ENCODE measurements at places on chromosomes 12 and 14.

DNA sequence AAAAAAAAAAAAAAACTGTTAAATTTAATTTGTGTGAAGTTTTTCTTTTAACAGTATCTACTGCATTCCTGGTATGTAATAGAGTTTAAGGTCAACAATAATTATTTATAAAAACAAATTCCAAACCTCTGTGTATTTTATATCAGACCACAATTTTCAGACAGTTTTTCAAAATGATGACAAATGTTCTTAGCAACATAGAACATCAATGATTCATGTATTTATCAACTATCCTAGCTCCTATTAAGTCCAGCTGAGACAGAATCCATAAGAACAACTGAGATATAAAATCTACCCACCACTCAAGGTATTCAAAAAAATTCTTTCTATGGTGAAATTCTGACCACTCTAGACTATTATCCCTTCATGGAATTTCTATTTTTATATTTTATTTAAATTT lies 144.5 kb downstream of the EPS8 start:
- no peak for DNase-seq

DNA sequence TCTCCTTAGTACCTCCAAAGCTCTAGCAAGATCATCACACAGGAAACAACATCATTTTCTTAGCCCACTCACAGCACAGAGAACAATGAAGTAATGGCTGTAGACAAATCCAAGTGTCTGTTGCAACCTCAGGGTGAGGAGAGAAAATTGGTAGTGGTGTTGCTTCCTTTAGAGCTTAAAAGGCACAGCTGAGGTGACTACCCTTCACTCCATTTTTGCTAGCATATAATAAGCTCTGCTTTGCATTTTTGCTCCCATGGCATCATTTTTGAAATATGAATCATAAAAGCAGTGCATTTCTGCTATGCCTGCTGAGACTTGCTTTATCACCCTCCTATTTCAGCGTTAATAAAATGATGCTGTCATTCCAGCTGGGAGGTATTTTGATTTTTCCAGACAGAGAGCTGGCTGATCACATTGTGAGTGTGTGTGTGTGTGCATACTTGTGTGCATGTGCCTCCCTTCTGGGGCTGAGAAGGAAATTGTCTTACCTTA lies 18.5 kb upstream of the PCNX1 start:
- peak; percentile 59 for DNase-seq

GRCh38 chr12:7282844-7283243 lies 21.0 kb upstream of the ACSM4 start:
- DNase-seq, result no peak

DNA sequence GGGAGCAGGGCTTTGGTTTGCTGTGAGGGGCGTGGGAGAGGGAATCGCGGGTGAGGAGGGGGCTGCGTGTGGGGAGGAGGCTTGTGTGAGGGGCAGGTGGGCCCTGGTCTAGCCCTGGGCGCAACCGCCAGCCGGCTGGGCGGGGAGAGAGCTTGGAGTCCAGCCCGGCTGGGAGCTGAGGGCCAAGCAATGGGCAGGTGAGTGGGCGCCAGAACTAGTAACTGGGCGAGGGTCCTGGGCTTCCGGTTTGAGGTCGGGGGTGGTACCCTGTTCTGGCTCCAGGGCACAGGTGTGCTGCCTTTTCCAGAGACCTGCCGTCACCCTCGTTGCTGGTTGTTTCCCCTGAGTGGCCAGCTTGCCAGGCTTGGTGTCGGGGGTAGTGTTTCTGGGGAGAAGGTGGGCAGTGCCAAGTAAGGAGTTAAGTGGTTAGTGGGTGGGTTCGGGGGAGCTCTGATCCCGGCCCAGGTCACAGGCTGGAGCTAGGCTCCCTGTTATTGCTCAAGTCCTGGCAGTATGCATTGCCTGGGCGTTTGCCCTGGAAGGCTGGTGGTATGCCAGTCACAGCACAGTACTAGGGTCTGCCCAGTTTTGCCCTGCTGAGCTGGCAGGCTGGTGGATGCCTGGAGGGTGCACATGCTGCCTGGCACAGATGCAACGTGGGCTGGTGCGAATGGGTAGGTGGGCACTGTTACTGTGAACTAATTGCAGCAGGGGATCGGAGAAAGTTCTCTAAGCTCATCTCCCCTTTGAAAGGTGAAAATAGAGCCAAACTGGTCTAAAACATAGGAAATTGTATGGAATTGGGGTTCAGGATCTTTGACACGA lies 683 bp downstream of the CIPC start:
- DNase-seq, result no peak

- no peak for DNase-seq
Measured at GRCh38 chr12:26188127-26188526, 7.2 kb upstream of the SSPN start.

GRCh38 chr14:63972323-63972932 lies 119.6 kb downstream of the SYNE2 start:
- no peak for DNase-seq

DNA sequence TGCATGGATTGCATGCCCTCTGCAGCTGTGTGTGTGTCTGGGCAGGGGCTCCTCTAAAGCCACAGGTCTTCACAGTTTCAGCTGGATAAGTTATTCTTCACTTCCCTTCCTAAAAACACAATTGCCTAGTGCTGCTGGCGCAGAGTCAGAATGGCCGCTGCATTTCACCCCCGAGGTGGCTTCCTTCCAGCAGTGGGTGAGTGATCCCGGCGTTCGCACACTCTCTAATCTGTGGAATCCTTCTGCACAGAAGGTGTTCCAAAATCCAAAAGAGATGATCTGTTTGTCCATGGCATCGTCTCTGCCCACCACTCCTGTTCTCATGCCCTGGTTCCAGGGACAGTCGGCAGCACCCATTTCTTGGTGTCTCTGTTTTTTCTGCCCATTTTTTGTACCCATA lies 340.7 kb downstream of the DPF3 start:
- DNase-seq, result no peak

DNA sequence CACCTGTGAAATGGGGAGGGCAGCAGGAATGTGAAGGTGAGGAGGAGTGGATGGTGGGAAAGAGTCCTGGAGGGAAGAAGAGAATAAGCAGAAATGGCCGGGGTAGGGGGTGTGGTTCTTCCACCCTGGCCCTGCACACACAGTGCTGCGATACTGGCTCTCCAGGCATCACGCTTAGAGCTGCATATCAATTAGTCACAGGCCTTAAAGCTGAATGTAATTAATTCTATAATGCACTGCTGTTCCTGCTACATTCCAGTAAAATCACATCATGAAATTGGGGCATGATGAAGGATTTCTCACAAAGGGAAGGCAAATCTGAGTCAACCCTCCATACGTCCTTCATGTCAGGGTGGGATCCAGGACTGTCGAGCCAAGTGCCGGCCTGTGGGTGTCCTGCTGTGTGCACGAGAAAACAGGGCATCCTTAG lies 566.1 kb downstream of the BCL11B start:
- DNase-seq, result no peak

DNA sequence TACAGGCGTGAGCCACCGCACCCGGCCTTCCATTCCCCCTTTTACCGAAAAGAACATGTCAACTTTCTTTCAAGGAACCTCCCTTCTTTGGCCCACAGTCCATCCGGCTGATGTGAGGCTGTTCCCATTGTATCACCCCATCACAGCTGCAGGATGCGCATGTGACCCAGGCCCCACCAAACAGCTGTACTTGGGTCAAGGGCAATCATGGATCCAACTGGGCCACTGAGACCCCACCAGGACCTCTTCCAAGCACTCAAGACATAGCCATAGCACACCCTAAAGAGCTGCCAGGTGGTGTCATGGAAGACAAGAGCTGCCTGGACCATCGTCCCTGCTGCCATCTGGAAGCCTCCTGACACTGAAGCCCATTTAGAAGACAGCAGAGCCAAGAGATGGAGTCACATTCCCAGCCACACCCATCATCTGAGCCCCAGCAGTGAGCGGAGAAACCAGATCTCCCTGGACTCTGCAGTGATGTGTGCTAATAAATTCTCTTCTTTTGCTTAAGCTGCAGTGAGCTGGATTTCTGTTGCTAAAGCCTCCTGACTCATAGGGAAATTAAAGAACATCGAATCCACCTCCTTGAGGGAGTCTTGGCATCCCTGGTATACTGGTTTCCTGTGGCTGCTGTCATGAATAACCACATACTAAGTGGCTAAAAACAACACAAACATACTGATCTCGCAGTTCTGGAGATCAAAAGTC lies 105.6 kb downstream of the KSR2 start:
- no peak for DNase-seq

DNA sequence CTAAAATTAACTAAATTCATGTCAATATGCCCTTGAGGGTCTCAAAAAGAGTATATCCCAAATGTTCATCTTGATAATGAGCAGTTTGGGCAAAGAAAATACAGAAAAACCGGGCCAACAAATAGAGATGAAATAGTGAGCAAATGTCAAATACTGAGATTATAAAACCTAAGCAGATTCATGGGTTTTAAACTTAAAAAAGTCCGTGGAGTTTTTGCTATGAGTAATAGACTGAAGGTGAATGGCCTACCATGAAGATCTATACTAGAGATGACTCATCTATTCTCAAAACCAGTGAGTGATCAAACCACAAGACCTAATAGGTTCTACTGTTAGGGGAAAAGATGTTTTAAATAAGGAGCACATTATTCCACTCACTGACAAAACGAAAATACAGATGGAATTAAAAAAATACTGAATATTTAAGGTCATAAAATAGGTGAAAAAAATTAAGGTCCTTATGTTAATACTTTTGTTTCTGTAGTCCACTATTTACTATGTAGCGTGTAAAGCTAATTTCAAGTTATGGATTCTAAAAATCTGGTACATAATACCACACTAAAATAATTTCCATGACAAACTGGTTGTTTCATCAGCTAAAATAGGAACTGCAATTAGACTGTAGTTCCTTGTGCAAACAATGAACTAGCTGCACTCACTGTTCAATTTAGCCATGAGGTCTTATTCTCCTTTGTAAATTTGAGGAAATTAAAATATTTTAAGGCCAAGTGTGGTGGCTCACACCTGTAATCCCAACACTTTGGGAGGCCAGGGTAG lies 5.0 kb downstream of the HNRNPC start:
- DNase-seq, result peak; percentile 63

DNA sequence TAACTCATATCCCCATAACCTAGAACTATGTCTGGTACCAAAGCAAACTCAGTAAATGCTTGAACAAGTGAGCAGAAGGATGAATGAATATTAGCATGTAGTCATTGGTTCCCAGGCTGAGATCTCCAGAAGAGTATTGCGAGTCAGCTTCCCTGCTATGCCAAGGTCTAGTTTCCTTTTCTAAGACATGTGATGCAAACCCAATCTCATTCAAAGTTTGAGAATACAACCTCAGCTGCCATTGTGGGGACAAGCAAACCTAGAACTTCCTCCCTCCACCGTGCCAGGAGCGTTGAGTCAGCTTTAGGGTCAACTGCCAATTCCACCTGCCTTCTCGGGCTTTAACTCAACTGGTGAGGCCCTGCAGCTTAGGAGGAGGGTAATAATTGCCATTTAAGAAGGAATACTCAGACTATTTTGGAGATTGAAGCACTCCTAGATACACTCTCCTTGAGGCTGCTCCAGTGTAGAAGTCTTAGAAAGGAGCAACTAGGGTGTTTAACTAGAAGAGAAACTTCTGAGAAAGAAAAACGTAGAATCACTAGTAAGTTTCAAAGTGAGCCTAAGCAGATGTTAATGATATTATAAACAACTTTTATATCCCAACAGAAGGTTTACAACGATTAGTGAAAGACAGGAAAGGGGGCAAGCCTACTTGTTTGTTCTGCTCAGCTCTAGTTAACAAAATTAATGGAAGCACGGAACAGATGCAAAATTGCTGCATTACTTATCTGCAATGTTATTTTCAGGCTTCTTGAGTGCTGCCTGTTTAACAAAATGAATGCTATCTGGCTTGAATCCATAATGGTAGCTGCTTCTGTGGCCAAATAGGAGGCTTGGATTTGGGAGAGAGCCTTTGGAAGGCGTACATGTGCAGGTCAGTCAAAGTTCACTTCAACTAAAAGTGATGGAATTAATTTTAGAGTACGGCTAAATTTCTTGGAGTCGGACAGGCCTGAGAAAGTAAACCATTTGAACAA lies 96.9 kb downstream of the HELB start:
- no peak for DNase-seq

GRCh38 chr12:18551106-18551505 lies 186.7 kb downstream of the PLCZ1 start:
- DNase-seq, result no peak

DNA sequence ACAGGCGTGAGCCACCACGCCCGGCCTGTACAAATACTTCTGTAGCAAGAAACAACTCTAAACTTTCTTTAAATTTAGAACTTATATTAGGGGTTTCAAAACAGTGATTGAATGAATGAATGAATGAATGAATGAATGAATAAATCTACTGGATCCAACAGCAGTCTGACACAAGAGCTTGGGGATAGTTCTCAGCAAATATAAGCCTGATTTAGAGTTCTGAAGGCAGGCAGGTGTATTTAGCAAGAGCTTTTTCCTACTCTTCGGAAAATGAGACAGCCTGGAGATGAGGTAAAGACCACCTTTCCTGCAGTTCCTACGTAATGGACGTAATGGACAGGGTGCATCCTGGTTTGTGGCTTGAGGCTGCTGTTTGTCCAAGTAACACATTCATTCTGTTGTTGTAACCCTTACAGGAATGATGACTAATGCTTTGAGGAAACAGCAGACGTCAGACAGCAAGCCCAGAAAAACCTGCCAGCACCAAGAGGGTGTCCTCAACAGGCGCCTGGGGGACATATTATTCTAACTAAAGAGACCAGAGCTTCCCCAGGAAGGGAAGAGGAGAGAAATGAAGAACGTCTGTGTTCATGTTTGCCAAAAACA lies 277.4 kb upstream of the SOX5 start:
- no peak for DNase-seq

DNA sequence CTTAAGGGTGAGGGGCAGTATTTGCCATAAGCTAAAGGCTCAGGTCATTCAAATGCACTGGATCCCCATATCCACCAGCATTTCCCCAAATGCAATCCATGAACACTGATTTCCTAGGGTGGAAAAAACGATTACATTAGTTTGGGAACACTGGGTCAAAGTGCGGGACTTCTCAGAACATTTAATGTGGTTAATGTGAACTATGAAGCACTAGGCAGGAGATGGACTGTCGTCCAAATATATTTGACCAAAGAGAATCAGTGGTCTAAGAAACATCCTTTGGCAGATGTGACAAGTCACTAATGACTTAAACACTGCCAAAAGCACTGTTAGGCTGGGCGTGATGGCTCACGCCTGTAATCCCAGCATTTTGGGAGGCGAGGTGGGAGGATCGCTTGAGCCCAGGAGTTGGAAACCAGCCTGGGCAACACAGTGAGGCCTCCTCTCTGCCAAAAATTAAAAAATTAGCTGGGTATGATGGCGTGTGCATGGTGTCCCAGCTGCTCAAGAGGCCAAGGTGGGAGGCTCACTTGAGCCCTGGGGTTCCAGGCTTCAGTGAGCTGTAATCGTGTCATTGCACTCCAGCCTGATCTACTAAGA lies 205.4 kb downstream of the CALM1 start:
- no peak for DNase-seq

GRCh38 chr12:101002696-101003419 lies 207.2 kb downstream of the SLC5A8 start:
- DNase-seq, result no peak

GRCh38 chr12:93460902-93461301 lies 6.4 kb upstream of the MRPL42 start:
- DNase-seq, result no peak

DNA sequence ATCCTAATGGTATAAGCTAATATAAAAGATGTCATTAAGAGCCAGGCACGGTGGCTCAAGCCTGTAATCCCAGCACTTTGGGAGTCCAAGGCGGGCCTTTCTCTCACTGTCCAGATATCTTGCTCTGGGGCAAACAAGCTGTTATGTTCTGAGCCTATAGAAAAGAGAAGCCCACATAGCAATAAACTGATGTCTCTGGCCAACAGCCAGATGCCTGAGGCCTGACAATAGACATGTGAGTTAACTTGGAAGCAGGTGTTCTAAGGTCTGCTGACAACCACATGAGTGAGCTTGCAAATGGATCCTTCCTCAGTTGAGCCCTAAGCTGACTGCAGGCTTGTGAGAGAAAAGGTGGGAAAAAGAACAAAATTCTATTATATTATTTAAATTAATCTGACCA lies 25.0 kb downstream of the YAF2 start:
- DNase-seq, result no peak
